Esophagus muscularis mucosa (tissue), 4 donors: ENCODE measurements at places on chromosomes 13 and 19. TPM values are rescaled to one million over a fixed set of nuclear protein-coding genes. Genes with fewer than 3 reads are reported as not detected.

The RGL3 gene
- total RNA-seq = 7.9 TPM

The DACH1 gene
- 1.2 TPM for total RNA-seq

The MADCAM1 gene
- total RNA-seq = not detected

The SUPT20H gene
- total RNA-seq = 23.0 TPM

The CYP4F8 gene
- not detected for total RNA-seq

The KLK3 gene
- total RNA-seq = not detected

The PSG2 gene
- total RNA-seq = not detected

The CYP2F1 gene
- total RNA-seq = not detected

The LYPD3 gene
- 0.99 TPM for total RNA-seq

The KCNRG gene
- total RNA-seq = 2.7 TPM

The COL5A3 gene
- 12.9 TPM for total RNA-seq

The RDH8 gene
- not detected for total RNA-seq

The FOXO1 gene
- 73.5 TPM for total RNA-seq

The PPM1N gene
- 3.7 TPM for total RNA-seq

The ZNF506 gene
- 18.5 TPM for total RNA-seq

DNA sequence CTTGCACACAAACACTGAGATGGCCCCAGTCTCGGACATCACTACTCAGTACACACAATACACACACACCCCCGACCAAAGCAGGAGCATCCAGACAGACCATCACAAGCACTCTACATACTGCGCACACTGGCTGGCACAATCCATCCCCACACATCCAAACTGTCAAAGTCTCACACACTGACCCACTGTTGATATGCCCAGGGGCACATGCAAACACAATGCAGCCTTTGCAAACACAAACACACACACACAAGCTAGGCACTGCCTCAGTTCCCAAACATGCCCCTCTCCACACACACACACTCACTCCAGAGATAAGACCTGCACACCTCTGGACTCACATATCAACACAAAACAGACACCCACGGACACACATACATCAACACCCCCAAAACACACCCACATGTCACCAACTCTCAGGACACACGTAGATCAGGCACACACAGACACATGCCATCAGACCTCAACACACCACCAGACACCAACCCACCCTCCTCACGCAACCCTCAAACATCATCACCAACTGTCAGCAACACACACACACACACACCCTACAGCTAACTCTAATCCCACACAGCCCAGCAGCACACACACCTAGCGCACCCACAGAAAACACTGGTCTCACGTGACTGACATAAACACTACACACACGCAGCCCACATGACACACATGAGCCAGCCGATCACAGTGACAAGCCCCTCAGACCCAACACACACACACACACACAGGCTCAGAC, 1.9 kb downstream of the BBC3 start:
- DNase-seq = no peak

DNA sequence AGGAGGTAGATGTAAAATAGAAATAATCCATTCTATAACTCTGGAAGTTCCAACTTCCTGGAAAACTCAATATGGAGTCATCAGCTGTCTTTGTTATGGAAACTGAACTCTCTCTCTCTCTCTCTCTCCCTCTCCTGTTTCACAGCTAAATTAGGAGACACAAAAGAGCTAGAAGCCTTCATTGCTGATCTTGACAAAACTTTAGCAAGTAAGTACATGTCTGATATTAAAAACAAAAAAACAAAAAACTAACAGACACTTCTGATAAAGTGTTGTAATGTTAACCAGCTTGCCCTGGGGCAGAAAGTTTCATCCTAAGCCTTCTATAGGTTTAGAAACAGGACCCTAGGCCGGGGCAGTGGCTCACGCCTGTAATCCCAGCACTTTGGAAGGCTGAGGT, 11.3 kb downstream of the RGCC start:
- no peak for DNase-seq

- DNase-seq = no peak
Observed at GRCh38 chr13:33016414-33017322, at the start of gene KL. Gene KL (plus strand): TSS chr13:33016423. CDS start chr13:33016441, 18 bp downstream.

DNA sequence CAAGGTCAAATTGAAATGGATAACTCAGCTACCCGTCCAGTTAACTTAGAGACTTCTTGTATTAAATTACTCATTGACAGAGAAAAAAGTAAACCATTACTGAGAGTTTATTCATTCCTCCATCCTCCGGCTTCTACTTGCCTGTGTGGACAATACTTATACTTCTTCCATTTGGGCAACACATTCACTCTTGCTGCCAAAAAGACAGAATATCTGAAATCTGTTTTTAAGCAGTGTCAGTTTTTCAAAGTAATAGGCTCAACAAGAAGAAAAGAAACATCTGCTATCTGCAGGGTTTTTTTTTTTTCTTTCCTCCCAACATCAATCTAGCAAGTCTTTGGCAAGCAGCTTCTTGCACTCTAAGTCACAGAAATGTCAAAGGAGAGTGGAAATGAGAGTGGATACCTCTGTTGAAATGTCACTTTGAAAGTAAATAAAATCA, 1142.8 kb downstream of the PCDH9 start:
- DNase-seq = no peak

DNA sequence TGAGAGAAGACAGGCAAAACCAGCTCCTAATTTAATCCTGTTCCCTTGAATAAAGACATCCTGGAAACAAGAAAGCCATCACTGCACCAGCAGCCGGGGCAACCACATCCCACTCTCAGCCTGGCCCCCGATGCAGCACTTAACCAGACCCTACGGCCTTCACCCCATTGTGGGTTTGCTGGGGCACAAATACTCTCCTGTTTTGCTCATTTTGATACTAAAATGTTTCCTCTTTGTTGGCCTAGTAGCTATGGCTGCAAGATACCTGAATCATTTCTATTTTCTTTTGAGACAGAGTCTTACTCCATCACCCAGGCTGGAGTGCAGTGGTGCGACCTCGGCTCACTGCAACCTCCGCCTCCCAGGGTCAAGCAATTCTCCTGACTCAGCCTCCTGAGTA, 28.4 kb downstream of the ANKRD27 start:
- no peak for DNase-seq

DNA sequence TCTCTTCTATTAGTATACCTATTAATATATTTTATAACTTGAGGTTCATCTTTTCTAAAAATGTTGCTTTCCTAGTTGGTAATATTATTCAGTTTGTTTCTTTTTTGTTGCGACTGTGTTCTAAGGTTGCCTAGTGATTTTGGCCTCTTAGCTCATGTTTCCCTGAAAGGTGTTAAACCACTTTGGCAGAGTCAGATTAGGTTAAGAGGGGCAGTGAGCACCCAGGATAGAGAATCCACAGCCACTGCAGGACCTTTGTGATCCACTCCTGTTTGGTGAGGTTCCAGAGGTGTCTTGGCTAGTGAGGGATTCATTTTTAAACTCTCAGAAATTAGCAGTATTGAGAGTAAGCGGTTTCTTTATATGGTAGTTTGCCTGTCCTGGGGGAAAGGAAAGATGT, 14.9 kb upstream of the GPR18 start:
- no peak for DNase-seq

- DNase-seq = no peak
Observed at GRCh38 chr13:37476874-37477273, 121.7 kb downstream of the POSTN start.

DNA sequence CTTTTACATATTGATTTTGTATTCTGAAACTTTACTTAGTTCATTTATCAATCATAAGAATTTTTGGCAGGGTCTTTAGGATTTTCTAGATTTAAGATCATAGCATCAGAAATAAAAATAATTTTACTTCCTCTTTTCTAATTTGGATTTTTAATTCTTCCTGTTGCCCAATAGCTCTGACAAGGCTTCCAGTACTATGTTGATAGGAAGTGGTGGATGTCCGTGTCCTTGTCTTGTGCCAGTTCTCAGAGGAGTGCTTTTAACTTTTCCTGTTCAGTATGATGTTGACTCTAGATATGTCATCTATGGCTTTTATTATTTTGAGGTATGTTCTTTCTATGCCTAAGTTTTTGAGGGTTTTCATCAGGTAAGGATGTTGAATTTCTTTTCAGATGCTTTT, 7.7 kb upstream of the KIR2DL4 start:
- no peak for DNase-seq

DNA sequence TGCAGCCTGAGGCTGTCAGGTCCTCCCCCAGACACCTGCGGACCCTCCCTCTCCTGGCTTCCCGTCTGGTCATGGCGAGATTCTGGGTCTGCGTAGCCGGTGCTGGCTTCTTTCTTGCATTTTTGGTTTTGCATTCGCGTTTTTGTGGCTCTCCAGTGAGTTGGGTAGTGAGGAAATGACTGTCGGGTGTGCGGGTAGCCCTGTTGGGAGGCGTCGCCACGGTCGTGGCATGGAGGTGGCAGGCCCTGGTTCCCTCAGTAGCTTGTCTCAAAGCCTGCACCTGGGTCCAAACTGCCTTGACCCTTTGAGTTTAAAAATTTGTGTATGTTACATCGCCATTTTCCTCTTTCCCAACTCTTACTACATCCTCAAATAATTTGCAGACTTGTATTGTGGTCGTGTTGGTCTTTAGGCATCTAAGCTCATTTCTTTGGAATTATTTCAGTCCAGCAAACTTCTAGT, 344 bp downstream of the NHLRC3 start:
- DNase-seq = no peak

- no peak for DNase-seq
Observed at GRCh38 chr13:28613562-28613961, 45.4 kb upstream of the POMP start.

- no peak for DNase-seq
Observed at GRCh38 chr19:35261356-35262100, 7.2 kb upstream of the USF2 start.

GRCh38 chr19:49839713-49840112, 11.2 kb upstream of the PTOV1 start:
- no peak for DNase-seq

DNA sequence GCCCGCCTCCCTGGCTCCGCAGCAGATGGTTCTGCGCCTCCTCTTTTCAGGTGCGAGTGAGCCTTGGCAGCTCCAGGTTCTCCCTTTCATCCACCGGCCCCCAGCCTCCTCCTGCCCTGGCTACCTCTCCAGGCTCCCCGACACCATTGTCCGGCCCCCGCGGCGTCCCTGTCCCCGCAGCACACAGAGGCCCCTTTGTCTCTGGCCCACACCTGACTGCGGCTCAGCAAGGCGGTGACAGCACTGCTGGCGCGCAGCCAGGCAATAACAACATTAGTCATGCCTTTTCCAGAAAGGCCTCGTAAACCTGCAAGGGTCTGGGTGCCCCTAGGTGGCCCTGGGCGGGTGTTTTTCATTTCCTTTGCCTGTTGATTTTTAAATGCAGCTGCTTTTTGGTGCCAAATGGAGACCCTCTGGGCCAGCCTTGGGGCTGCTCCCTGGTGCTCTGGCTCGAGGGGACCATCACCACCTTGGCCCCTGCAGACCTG, 73.2 kb upstream of the MEDAG start:
- no peak for DNase-seq

- DNase-seq = no peak
Observed at GRCh38 chr13:43095771-43096719, 72.7 kb downstream of the DNAJC15 start.

DNA sequence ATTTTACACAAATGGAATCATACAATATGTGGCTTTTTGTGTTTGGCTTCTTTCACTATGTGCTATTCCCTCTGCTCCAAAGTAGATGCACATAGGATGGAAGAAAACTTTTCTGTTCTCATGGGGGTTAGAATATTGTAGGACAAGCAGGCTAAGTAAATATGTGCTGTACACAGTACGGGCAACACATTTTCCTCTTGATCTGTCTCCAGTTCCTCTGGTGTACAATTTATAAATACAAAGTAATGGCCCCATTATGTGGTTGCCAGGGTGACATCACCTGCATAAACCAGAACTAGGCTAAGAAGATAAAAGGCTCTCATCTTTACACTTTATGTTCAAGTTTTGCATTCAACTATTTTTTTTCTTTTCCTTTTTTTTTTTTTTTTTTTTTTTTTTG, 41.0 kb upstream of the SOX21 start:
- no peak for DNase-seq

DNA sequence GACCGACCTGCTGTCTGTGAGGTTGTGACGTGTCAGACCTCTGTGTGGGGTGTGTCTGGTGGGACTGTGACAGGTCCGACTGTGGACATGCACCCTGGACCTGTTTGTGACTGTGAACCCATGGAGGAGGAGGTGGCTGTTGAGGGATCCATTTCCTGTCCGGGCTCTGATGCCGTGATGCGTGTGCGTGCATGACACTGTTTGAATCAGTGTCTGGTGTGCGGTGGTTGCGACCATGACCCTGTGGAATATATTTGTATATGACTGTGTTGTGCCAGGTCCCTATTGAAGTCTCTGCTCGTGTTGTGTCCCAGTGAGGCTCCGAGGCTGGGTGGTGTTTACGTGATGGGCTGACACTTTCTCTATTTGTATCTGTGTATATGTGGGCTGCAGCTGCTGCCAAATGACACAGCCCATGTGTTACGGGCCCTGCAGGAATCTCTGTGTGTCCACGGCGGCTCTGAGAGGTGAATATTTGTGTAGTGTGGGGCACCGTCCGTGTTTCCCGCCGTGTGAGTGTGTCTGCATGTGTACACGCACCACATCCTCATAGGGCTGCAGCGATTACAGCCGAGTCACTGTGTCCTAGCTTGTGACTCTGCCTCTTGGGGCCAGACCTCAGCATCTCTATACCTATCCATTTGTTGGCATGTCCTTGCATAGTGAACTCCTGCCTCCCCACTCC, 18.3 kb downstream of the CCDC97 start:
- DNase-seq = no peak

- DNase-seq = no peak
Observed at GRCh38 chr13:47774671-47774994, 226.4 kb downstream of the SUCLA2 start.

- no peak for DNase-seq
Observed at GRCh38 chr13:68976287-68976686, 1131.3 kb upstream of the ATXN8OS start.

DNA sequence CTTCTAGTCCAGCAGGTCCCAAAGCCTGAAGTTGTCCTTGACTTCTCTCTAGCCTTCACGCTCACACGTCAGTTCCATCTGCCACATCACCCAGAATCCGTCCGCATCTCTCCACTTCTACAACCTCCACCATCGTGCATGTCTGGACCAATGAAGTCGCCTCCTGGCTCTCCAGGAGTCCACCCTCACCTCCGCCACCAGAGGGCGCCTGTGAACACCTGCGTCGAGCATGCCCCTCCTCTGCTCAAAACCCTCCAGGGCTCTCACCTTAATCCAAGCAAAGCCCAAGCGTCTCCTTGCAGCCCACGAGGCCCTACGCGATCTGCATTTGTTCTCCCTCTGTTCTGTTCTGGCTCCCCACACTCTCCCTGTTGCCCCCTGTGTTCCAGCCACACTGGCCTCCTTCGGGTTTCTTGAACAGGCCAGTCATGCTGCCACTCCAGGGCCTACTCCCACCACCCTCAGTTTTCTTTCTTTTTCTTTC, 3.7 kb downstream of the USHBP1 start:
- DNase-seq = no peak

GRCh38 chr13:74077792-74078191, 56.4 kb downstream of the KLF12 start:
- DNase-seq = no peak

DNA sequence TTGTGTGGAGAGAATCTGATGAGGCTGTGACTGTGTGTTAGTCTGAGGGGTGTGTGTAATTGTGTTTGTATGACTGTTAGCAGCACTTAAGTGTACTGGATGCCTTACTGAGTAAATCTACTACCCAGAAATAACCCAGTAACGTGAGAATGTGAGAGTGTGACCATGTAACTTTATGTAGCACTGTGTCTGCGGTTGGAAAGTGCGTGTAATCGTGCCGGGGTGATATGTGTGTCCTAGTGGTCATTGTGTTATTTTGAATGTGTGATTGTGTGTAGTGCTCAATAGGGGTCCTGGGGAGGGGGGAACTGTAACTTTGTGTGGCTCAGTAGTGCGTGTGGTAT, 550 bp downstream of the ZNF383 start:
- no peak for DNase-seq
